ENCODE measurements at places on chromosomes 4 and X.
A peak's percentile ranks its signal among the peaks of the same experiment; 100 is the strongest.

DNA sequence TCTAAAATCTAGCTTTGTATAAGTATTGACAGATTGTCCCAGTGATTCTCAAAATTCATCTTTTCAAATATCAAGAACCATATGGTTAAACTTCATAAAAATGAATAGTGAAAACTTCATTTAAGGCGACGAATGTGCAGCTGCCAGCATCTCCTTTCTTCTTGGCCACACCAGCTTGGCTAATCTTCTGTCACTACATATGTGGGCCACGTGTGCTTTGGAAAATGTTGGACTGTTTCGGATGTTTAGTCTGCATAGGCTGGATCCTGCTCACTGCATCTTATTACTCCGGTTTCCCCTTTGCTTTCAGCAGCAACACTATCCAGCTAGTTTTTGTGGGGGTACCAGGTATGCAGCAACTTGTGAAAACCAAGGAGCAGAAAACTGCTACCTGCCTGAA, 221.9 kb downstream of the BMPR1B start:
- no peak for DNase-seq

DNA sequence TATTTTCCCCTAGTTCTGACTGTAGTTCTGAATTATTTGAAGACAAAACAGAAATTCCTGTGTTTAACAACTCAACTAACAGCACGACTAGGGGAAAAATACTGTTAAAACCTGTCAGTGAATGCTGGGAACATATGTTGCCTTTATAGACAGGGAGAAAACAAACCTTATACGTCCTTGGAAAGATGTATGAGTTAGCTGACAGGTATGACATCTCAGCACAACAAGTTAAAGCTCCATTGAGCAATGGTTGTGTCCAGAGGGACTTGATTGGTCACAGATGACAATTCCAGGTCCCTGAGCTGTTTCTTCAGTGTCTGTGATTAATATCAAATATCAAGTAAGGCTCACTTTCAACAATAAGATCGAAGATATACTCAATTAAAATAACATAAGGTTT, 58.2 kb upstream of the DDIT4L start:
- DNase-seq: no peak

- DNase-seq: peak; percentile 88
Observed at GRCh38 chr4:1693131-1693896, 9.2 kb upstream of the FAM53A start.

DNA sequence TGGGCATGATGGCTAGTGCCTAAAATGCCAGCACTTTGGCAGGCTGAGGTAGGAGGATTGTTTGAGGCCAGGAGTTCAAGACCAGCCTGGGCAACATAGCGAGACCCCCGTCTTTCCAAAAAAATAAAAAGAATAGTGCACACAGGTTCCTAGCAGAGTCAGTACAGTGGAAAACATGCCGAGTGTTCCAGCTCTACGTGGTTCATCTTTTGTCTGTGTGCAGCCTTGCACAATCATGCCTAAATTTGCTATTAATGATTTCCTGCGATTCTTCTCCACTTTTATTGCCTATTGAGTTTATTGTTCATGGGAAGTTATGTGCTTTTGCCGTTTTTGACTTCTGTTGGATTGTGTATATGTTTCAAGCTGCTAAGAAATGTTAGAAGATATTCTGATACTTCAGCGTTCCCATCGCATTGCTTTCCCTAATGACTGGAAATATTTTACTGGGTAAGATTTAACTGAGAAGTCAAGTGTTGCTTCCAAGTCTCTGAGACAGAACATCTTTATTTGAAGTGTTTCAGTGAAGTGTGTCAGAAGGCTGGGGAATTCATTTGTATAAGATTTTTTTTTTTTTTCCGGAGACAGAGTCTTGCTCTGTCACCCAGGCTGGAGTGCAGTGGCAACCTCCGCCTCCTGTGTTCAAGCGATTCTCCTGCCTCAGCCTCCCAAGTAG, 11.3 kb downstream of the DOCK11 start:
- no peak for DNase-seq

DNA sequence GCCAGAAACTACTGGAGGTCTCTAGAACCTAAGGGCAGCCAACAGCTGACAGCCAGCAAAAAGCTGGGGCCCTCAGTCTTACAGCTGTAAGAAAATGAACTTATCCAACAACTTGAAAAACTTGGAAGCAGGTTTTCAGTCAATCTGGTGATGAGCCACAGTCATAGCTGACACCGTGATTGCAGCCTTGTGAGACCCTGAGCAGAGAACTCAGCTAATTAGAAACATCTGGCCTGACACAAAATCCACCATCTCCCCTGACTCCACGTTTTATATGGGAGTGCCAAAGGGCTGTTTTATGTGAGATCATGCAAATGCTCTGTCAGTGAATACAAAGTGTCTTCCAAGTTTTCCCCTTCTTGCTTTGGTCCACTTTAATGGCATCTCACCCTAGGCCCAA, 198.8 kb upstream of the DCAF8L1 start:
- no peak for DNase-seq

GRCh38 chr4:10599574-10599973, 85.0 kb downstream of the CLNK start:
- DNase-seq: no peak

GRCh38 chrX:118216509-118216908, 99.9 kb upstream of the KLHL13 start:
- DNase-seq: no peak
